ENCODE measurements at places on chromosomes 1 and 21. TPM values are rescaled to one million over a fixed set of nuclear protein-coding genes. Genes with fewer than 3 reads are reported as not detected.
A peak's percentile ranks its signal among the peaks of the same experiment; 100 is the strongest.

TENT5C gene
- 23.2 TPM for total RNA-seq

GCSAML gene
- total RNA-seq: 2.2 TPM

C1orf141 gene
- 2.2 TPM for total RNA-seq

DNA sequence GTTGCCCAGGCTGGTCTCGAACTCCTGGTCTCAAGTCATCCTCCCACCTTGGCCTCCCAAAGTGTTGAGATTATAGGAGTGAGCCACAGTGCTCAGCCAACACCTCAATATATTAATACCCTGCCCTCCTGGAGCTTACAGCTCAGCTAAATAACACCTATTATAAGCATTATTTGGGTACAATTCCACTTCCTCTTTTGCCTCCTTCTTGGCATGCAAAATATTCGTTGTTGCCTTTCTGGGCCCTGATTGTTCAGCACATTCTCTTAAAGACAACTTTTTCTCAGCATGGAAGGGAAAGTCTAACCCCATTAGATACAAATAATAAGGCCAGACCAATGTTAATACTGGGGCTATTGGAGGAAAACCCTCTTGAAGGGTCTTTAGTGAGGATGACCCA lies 2.8 kb downstream of the PAQR7 start:
- H3K4me3 ChIP-seq: no peak overlapping the region
- no peak overlapping the region for H3K27ac ChIP-seq

DNA sequence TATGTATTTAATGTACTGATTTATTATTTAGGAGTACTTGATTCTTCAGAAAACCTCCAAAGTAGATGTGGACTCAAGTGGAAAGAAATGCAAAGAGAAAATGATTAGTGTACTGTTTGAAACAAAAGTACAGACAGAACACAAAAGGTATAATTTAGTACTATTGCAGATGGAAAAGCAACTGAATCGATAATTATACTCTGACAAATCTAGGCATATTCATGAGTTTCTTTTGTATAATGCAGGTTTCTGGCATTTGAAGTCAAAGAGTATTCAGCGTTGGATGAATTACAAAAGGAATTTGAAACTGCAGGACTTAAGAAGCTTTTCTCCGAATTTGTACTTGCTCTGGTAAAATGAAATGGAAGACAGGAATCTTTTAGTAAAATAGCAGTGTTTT lies 12.5 kb downstream of the RWDD3 start:
- H3K36me3 ChIP-seq: peaks cover 28% of the 10 kb centered on the region
- no peak overlapping the region for H3K4me3 ChIP-seq
- no peak for DNase-seq
- H3K27me3 ChIP-seq: no peaks in the 10 kb centered on the region

DNA sequence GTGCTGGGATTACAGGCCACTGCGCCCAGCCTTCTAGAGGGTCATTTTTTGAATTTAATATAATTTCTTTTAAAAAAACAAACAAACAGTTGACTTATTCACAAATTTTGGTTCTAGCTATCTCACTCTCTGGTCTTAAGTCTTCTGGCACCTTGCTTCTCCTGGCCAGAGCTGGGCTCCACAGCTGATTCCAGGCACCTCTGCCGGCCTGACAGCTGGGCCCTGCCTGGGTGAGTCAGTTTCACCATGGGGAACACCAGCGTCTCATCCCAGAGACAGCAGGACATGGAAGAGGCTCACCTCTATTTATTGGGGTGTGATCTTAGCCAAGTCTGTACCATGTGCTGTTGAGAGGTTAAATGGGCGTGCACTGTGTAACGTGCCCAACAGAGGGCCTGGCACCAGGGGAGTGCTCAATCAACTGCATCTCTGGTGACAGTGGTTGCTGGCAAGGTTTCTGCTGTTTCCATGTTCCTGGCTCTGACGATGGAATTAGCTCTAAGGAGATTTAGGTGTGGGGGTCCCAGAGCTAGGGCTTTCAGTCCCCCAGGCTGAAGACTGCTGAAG lies 956 bp downstream of the CPLANE2 start:
- peak overlapping the region; percentile 92 for H3K27ac ChIP-seq
- H3K4me1 ChIP-seq: peaks cover 21% of the 10 kb centered on the region
- peak overlapping the region; percentile 77 for H3K4me3 ChIP-seq
- no peak for DNase-seq
- H3K27me3 ChIP-seq: no peaks in the 10 kb centered on the region
- H3K36me3 ChIP-seq: no peaks in the 10 kb centered on the region

DNA sequence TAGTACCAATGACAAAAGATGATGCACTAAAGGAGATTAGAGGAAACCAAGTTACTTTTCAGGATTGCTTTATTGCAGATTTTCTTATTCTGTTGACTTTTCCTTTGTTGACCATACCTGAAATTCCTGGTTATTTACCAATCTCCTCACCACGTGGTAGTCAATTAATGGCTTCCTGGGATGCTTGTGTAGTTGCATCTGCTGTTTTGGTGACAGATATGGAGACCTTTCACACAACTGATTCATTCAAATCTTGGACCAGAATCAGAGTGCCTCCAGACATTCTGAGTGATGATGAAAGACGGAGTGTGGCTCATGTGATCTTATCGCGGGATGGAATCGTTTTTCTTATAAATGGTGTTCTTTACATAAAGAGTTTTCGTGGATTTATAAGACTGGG lies 91.3 kb downstream of the CATSPERE start:
- H3K27ac ChIP-seq: no peak overlapping the region
- no peaks in the 10 kb centered on the region for H3K4me1 ChIP-seq
- no peak overlapping the region for H3K4me3 ChIP-seq
- DNase-seq: no peak
- H3K36me3 ChIP-seq: no peaks in the 10 kb centered on the region

- H3K4me3 ChIP-seq: no peak overlapping the region
- H3K36me3 ChIP-seq: no peaks in the 10 kb centered on the region
- DNase-seq: no peak
- H3K27ac ChIP-seq: no peak overlapping the region
Measured at GRCh38 chr21:41653243-41653953, 113.5 kb downstream of the RIPK4 start.

- H3K27ac ChIP-seq: no peak overlapping the region
- no peaks in the 10 kb centered on the region for H3K27me3 ChIP-seq
- H3K4me1 ChIP-seq: no peaks in the 10 kb centered on the region
- H3K36me3 ChIP-seq: no peaks in the 10 kb centered on the region
Measured at GRCh38 chr1:97004743-97005142, 283.2 kb downstream of the PTBP2 start.

Measured in lower lobe of right lung (tissue), 2 donors.